ENCODE measurements at places on chromosomes 5 and 9.

GRCh38 chr5:107670087-107670931, 428 bp downstream of the EFNA5 start:
- DNase-seq, result no peak

GRCh38 chr5:129770024-129770820, 22.3 kb downstream of the MINAR2 start:
- DNase-seq, result no peak

DNA sequence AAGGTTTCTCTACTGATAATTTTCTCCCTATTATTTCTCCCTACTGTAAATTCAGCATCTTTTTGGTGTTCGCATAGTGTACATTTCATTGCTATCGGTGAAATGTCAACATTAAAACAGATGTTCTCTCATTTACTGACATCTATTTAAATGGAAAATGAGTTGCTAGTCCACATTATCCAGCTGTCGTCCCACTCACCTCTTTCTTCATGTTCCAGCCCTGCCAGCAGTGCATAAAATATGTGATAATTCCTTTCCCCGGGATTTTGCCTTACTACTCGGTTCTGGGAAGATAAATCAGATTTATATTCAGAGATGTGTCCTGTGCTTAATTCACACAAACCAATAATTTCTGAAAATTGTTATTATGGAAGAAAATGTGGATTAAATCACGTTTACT, 155.8 kb downstream of the MYO10 start:
- no peak for DNase-seq

GRCh38 chr9:111597852-111598732, 1.4 kb downstream of the PTGR1 start:
- DNase-seq, result no peak

DNA sequence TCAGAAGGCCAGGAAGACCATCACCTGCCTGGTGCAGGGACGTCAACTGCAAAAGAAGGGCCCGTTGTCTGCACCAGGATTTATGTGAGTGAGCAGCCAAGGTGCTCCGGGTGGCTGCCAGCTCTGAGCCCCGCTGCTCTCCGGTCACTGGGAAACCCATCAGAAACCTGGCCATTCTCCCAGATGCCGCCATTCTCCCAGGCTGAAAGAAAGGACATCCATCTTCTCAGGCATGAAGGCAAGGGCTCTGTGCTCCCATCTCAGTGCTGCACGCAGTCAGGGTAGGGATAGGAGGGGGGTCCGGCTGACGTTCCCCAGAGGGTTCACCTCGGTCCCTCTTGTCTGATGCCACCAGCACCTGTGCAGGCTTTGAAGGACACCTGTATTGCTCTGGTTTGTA, 158.4 kb downstream of the ERCC6L2 start:
- no peak for DNase-seq

GRCh38 chr5:14574096-14574495, 7.5 kb upstream of the OTULINL start:
- DNase-seq, result no peak

- no peak for DNase-seq
Observed at GRCh38 chr5:36694351-36694750, 87.9 kb downstream of the SLC1A3 start.

Data from cortex of kidney (tissue), 1 donor.